ENCODE measurements at places on chromosomes 13 and 19.

GRCh38 chr19:18663940-18664530 lies 19.4 kb upstream of the CRTC1 start:
- DNase-seq = no peak

- DNase-seq = no peak
Measured at GRCh38 chr13:114122127-114122511, 10.3 kb downstream of the RASA3 start.

DNA sequence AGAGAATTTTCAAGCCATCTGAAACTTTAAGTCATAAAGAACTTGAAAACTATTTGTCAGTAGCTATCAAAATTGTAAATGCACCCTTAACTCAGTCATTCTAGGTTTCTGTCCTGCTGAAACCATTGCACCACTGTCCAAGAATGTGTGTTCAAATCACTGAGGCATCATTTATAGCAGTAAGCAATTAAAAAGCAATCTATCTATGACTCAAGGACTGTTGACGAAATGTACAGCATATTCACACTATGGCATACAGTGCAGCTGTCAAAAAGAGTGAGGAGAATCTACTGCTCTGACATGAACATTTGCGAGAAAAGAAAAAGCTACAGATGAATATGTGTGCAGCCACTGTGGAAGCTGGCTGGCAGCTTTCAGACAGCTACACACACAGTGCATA lies 71.2 kb downstream of the ING1 start:
- DNase-seq = no peak

DNA sequence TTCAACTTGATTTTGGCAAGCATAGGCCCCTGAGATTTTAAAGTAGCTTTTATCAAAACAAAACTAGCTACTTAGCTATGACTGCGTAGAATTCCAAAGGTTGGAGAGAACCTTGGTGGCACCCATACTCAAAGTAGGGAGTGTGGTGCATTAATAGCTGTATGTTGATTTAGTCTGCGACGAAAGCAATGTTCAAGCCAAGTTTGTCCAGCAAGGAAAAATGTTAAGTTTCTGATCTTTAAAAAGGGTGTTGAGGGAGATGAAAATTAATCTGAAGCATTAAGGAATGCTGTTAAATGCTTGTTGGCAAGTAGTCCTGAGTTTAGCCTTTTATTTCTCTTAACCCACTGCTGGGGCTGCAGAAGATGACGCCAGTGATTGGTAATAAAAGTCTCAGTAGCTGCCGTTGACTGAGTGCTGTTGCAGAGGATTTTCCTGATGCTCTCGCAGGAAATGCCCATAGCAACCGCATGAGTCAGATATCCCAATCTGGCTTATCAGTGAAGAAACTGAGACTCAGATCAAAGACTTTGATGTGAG lies 75.9 kb upstream of the RNF113B start:
- DNase-seq = no peak

DNA sequence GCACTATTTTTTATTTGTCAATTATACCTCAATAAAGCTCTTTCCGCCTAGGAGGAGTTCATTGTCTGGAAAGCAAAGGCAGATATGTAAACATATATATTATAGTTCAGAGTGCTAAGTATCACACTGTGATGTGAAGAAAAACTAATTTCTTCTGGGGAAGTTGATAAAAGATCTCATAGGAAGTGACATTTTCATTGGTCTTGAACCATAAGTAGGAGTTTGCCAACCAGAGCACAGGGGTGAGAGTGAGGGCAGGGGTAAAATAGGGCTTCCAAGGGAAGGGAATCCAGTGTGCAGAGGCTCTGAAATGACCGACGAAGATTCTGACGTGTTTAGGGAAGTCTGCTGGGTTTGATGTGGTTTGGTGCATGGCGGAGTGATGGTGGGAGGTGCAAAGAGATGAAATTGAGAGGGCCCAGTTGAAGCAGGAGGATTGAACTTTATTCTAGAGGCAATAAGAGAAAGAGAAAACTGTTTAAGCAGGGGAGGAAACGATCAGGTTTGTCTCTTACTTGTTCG lies 780 bp upstream of the GTF2F2 start:
- DNase-seq = peak; percentile 60

- peak; percentile 24 for DNase-seq
Measured at GRCh38 chr13:51849145-51850101, 4.4 kb upstream of the TMEM272 start.

- no peak for DNase-seq
Measured at GRCh38 chr13:94997126-94997525, 284.8 kb upstream of the SOX21 start.

DNA sequence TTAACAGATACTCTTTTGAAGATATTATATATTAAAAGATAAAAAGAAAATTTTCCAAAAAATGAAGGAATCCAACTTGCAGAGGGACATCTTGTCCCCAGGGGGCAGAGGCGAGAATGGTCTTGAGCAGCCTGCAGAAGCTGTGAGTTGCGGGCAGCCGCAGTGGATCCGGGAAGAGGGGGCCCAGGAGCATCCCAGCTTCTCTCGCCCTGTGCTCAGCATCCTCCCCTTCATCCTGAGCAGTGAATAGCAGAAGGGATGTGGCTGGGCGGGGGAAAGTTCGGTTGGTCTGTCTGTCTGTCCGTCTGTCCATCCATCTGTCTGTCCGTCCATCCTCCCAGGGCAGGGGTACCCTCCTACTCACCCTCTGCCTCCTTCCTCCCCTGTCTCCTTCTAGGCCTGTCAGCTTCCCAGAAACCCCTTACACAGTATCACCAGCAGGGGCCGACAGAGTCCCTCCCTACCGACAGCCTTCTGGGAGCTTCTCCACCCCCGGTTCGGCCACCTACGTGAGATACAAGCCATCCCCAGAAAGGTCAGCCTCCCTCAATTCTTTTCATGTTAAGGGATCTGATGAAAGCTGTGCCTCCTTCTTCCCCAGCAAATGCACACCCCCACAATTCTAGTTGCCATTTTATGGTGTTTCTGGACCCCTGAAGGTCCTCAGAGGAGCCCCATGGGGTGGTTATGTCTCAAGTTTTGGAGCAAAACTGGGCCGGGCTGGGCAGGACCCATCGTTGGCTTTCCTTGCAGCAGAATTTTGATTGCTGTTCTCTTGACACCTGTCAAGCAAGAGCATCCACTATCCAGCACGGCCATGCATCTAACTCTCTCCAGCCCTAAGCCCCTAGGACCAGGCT lies 81.6 kb downstream of the DPF1 start:
- peak; percentile 33 for DNase-seq

DNA sequence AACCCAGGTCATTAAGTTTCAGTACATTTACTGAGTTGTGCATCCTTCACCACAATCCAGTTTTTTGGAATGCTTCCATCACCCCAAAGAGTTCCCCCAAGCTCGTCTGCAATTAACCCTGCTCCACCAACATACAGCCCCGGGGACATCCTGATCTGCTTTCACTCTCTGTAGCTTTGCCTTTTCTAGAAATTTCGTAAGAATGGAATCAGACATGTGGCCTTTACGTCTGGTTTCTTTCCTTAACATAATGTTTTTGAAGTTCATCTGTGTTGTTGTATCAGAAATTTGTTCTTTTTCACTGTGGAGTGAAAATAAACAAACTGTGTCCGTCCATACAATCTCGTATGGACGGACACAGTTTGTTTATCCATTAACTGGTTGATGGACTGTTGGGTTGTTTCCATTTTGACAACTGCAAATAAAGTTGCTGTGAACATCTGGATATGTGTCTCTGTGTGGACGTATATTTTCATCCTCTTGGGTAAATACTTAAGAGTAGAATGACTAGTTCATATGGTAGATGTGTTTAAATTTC lies 2.9 kb downstream of the KLHL26 start:
- DNase-seq = no peak

DNA sequence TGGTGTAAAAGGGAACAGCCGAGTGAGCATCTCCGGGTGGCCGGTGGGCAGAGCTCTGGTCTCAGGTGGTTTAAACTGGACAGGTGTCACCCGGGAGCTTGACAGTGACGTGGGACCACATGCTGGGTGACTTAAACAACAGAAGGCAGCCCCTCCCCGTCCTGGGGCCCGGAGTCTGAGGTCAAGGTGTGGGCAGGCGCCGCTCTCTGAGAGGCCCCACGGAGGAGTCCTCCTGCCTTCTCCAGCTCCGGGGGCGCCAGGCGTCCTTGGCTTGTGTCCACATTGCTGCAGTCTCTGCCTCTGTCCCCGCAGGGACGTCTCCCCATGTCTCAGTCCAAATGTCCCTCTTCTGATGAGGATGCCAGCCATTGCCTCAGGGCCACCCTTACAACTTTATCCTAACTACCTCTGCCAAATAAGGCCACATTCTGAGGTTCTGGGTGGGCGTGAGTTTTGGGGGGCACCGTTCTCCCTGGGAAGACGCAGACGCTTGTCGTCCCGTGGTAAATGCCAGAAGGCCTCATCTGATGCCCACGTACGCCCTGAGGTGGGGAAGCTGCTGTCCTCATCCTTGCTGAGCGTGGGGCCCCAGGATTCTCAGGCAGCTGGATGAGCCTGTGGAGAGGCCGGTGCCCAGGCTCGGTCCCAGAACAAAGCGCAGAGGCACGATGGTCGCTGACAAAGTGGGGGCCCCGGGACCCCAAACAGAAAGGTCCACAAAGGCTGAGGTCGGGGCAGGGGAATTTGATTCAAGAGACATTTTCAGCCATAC lies 12.9 kb downstream of the GZMM start:
- no peak for DNase-seq

DNA sequence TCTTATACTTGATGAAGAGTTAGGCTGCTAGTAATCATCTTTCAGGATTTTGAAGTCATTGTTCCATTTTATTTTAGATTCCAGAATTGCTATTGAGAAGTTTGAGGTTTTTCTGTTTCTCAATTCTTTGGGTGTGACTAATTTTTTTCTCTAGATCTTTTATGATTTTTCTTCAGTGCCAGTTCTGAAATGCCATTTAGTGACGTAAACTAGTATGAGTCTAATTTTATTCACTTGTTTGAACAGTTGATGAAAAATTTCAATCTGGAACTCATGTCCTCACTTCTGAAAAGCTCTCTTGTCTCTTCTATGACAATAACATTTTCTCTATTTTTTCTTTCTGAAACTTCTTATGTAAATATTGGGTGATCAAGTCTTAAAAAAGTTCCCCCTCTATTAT lies 188.5 kb upstream of the HTR2A start:
- no peak for DNase-seq

GRCh38 chr19:50512999-50513745 lies 541 bp downstream of the ASPDH start:
- DNase-seq = no peak

GRCh38 chr19:747432-748273 lies 3.3 kb upstream of the MISP start:
- DNase-seq = no peak

GRCh38 chr19:21398851-21399250 lies 1.9 kb downstream of the ZNF493 start:
- no peak for DNase-seq

DNA sequence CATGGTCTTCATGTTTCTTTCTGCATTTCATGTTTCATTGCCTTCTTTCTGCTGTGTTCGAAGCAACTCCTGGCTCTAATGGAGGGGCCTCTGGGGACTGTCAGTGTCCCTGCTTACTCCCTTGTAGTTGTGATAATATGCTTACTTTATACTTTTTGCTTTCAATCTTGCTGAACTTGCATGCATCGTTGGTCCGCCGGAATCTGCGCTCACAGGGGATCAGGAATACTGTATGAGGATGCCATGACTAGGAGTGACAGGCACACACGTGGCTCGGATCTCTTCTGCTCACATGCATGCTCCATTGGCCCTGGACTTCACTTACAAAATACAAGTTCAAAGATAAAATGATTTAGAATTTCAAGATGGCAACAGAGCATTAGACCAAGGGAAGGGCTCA lies 108.8 kb downstream of the SIPA1L3 start:
- no peak for DNase-seq

DNA sequence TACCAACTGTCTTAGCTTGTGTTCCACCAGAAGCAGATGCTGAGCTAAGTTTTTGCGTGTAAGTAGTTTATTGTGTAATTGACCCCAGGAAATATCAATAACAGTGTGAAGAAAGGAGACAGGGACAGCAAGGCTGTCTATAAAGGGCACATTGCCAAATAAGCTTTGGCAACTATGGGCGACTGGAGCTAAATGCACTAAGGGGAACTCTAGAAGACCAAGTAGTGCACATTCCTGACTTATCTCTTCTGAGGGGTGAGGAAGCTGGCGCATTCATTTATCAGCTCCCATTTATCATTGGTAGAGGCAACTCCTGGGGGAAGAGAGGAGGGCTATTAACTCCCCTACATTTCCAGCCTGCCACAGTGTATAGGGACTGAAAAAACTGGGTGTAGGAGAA lies 135.0 kb downstream of the DLEU7 start:
- DNase-seq = no peak

DNA sequence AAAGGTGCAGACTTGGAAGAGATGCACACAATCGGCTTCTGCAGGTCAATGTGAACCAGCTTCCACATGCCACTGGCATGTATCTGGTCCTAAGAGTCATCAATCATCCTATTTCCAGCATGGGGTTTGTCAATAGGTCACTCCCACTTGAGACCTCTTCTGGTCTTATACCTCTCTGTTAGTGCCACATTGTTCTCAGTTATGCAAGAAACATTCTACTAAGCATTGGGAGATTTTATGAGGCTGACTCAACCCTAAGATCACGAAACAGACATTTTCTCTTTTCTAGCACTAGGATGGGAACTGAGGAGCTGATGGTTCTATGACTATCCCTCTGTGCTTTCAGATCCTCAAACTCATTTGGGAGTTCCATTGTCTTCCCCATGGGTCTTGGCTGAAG lies 581.5 kb upstream of the KLF12 start:
- no peak for DNase-seq

GRCh38 chr13:50162001-50162400 lies 146.8 kb downstream of the KCNRG start:
- no peak for DNase-seq

DNA sequence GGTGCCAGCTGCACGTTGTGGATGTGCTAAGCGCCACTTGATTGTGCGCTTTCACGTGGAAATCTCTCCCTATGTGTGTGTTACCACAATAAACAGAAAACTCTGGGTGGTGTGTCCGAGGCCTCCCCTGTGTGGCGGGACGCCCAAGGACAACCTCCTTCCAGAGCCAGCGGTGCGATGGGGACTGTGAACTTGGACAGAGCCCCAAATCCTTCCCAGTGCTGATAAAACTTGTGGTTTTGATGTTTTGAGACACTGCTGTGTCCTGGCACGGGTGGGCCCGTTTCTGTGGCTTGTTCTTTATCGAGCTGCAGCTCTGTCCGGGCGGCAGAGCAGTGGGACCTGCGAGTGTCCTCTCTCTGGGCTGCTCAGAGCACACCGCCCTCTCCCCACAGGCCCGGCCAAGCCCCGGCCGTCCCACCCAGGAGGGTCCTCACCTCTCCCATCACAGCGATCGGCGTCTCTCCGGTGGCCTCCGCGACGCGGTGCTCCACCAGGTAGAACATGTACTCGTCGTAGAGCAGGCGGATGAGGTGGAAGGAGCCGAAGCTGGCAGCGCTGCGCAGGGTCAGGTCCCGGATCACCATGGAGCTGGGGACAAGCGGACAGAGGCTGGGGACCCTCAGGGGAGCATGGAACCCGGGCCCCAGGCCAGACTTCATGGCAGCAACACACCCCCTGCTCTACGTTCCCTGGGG lies 18.8 kb upstream of the RANBP3 start:
- DNase-seq = no peak

- peak; percentile 42 for DNase-seq
Measured at GRCh38 chr19:3785938-3786824, at the start of gene MATK. MATK (minus strand) TSS chr19:3786381; CDS start chr19:3785135, 1,246 bp downstream.
